Activated CD4-positive, alpha-beta T cell treated with anti-CD3 and anti-CD28 coated beads for 4 hours (primary cell): ENCODE measurements at places on chromosomes 2 and 18.

DNA sequence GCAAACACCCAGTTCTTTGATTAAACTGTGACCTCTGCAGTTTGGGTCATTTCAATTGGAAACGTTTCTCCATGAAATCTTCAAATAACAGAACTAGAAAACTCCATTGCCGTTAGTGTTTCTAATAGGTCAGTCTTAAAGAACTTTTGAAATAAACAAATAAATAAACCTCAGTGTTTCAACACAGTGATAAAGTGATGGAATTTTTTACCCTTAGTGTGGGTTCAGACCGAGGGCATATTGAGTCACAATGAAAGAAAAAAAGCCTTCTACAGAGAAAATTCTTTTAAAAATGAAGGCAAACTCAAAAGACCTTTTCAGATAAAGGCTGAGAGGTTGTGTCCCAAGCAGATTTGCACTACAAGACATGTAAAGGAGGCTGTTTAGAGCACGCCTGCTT is 149.6 kb downstream of the NCKAP5 start:
- DNase-seq, result no peak

DNA sequence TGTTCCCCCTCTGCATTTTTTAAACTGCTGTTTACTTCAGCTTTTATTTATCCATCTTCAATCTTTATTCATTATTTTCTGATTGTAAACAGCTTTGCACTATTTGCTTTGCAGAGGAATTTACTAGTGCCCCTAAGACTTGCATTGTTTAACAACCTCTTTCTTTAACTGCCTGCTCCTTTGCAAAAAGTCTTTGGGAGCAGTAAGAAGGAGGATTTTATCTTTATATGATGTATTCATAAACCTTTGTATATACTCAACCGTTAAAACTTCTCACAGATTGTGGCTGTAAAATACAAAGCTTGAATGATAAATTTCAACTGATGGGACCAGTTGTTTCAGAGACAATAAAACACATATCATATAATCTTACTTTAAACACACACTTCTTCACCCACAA is 20.1 kb upstream of the VIT start:
- no peak for DNase-seq

GRCh38 chr2:140177086-140177485 is 1396.9 kb upstream of the NXPH2 start:
- DNase-seq, result no peak

- DNase-seq, result no peak
These were observed 35.1 kb downstream of the HADHB start for GRCh38 chr2:26279886-26280285.

DNA sequence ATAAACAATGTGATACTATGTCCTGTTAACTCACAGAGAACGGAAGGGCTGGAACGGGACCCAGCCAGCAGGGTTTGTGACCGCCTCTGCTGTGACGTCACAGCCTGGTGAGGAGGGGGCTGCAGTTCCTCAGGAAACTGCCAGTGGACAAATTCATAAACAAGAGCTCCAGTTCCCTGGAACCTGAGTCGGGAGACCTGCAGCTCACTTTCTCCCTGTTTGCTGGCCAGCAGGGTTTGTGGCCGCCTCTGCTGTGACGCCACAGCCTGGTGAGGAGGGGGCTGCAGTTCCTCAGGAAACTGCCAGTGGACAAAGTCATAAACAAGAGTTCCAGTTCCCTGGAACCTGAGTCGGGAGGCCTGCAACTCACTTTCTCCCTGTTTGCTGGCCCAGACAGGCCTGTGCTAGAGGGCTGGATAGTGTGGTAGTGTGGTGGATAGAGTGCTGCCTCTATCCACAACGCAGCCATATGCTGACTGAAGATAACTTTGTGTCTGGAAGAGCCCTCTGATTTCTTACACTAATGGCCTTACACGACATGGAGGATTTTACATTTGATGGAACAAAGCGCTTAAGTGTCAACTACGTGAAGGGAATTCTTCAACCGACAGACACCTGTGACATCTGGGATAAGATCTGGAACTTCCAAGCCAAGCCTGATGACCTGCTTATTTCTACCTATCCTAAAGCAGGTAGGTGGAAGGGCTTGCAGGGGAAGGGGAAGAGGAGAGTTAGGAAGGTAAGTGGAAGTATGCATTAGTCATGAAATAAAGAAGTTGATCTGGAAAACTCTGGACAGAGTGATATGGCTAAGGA is at the start of gene SULT1C4:
SULT1C4 (plus strand) TSS at position 140 of the 816 bp plus-strand sequence; CDS start at position 524, 384 bp downstream.
- no peak for DNase-seq

DNA sequence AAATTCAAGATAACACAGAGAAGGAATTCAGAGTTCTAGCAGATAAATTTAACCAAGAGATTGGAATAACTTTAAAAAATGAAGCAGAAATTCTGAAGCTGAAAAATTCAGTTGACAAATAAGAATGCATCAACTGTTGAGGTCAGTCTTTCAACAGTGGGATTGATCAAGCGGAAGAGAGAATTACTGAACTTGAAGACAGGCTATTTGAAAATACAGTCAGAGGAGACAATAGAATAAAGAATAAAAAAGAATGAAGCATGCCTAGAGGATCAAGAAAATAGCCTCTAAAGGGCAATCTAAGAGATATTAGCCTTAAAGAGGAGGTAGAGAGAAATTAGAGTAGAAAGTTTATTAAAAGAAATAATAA is 27.7 kb upstream of the ITGAV start:
- DNase-seq, result no peak

GRCh38 chr18:1311376-1311775 is 406.7 kb downstream of the ADCYAP1 start:
- no peak for DNase-seq

DNA sequence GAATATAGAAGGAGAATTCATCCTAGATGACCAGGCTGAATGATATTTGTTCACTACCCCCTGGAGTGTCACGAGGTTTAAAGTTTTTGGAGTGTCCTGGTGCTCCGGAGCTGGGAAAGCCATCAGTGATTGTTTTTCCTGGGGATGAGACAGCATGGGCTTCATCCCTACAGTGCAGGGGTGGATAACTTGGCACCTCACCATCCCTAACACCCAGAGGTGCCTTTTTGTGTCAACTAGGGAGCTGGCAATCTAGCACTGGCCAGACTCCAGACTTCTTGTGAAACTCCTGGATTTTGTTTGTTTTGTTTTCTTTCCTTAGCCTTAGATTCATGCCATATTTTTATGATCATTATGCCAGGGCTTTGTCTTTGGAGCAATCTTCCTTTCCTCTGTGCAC is 164.8 kb downstream of the PRKCE start:
- DNase-seq, result no peak

DNA sequence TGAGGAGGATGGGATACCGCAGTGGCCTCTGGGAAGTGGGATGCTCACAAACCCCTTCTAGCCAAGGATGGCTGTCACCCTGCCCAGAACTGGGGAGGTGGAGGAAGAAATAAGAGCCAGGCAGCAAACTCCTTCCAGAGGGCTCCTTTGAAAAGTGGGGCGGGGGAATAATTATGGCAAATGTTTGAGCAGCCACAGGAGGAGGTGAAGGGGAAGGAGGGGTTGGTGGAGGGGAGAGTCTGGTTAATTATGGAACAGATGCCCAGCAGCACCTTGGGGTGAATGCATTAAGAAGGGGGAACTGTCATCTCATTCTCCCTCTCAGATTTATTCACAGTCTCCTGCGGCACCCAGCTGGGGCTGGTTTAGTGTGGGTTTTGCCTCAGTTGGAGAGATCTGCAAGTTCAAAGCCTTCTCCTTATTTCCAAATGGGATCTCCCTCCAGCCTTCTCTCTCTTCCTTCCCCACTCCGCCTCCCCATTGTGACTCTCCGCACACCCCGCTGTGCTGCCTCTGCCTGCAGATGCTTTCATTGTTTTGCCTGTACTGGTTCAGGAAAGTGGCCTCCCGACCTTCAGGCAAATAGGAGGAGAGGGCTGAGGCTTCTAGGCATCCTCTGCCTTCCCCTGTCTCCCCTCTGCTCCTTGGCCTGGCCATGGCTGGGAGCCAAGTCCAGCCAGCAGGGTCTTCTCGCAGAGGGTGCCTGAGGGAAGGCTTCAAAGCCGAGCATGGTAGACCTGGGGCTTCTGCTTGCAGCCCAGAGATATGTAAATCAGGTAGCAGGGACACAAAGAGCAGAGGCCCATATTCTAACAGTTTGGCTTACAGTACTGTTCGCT is 457.2 kb upstream of the MEX3C start:
- no peak for DNase-seq

GRCh38 chr2:28544922-28545589 is 49.2 kb downstream of the PLB1 start:
- peak; percentile 6 for DNase-seq

GRCh38 chr2:236604575-236605344 is 35.1 kb downstream of the ACKR3 start:
- DNase-seq, result no peak

GRCh38 chr2:83595121-83595690 is 863.9 kb downstream of the SUCLG1 start:
- DNase-seq, result no peak

GRCh38 chr2:74537140-74537539 is 7.4 kb downstream of the HTRA2 start:
- no peak for DNase-seq

GRCh38 chr2:85986121-85986520 is 97.3 kb upstream of the ST3GAL5 start:
- no peak for DNase-seq
